ENCODE measurements at places on chromosomes 16 and 17.

DNA sequence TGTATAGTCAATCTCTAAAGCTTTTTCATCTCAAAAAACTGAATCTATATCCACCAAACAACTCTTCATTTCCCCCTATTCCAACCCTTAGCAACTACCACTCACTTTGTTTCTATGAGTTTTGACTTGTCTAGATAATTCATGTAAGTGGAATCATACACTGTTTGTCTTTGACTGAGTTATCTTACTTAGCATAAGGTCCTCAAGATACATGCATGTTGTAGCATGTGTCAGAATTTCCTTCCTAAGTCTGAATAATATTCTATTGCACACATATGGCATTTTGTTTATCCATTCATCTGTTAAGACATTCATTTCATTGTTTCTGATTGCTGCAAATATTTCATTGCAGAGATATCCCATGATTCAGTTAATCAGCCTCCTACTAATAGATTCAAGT is 72.2 kb downstream of the SSH2 start:
- DNase-seq: no peak

DNA sequence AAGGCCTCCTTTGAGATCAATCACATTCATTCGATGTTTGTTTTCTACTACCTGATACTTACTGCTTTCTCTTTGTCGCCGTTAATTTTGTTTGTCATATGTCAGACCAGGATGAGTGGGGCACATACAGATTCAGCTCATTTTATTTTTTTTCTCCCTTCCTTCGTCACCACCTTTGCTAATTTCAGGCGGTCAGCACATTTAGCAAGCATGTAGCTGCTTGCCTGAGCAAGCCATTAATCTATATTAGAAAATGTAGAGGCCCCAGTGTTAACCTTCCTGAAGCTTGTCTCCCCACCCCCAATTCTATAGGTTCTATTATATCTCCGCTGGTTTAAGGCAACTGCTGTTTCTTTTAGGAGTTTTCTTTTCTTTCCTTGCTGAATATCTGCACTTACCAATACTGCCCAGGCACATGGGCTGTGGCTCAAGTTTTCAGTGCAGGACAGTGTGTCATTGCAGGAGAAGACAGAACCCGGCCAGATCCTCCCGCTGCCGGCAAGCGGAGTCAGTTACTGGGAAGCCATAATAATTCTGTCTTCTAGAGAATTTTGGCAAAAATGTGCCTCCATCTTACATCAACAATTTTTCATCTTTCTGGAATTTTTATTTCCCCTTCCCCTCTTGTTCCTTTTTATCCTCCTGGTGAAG is 714.3 kb downstream of the WWOX start:
- DNase-seq: no peak

GRCh38 chr17:22510504-22510903 is 818.2 kb downstream of the KCNJ18 start:
- DNase-seq: no peak

DNA sequence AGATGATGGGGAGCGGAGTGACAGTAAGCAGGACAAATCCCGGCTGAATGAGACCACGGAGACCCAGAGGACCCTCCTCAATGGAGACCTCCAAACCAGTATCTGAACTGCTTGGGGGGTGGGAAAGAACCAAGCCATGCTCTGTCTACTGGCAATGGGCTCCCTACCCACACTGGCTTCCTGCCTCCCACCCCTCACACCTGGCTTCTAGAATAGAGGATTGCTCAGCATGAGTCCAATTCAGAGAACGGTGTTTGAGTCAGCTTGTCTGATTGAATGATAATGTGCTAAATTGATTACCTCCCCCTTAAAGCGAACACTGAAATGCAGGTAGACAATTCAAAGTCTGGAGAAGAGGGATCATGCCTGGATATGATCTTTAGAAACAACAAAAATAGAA is 5.5 kb downstream of the SSTR2 start:
- no peak for DNase-seq

All from T-helper 17 cell (primary cell).